Bronchial epithelial cell (primary cell): ENCODE measurements at places on chromosomes 3 and 15. TPM values are rescaled to one million over a fixed set of nuclear protein-coding genes. Genes with fewer than 3 reads are reported as not detected.

DNA sequence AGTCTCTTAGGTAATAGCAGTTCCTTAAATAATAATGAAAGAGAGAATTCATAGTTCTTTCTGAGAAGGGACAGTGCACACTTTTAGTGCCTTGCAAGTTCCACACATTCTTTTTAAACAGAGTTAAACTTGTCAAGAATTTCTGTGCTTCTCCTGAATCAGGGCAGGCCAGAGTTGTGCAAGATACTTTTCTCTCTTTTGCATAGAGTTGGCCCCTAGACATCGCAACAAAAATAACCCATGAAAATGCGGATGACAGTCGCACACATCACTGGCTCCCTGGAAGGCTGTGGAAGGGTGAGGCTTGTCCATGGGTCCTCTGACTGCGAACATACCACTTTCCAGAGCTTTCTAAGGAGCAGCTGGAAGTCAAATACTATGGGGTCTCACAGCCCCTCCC, 40.1 kb downstream of the FBLN2 start:
- DNase-seq, result no peak

- DNase-seq, result no peak
These were observed 35.6 kb upstream of the SPTSSB start for GRCh38 chr3:161406594-161407555.

The PLSCR5 gene
- not detected in 2 replicates for total RNA-seq

The YEATS2 gene
- total RNA-seq, result 18.2 and 19.7 TPM in 2 replicates

DNA sequence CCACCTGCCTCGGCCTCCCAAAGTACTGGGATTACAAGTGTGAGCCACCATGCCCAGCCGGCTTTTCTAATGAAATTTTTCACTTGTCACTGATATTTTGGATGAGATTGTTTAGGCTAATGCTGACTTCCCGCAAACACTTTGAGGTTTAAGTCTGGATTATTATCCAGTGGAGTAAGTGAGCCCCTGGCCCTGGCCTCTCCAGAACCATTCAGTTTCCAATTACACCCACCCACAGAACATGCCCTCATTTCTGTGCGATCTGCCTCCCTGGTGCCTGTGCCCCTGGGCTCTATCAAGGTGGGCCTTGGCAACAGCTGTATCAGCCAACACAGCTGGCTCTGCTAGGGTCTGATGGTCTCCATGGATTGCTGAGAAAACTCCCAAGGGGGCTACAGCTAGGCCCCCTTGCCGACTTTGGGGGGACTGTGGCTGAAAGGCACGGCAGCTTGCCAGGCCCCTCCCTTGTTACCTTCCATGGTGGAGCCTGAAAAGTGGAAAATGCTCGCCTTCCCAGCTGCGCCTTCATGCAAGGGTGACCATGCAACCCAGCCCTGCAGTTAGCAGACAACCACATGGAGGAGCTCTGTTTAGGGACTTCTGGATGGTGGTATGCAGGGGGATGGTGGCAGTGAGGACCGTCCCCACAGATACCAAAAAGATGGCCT, 288.9 kb downstream of the FAM43A start:
- DNase-seq, result no peak

The STIMATE gene
- 7.9 and 11.0 TPM in 2 replicates for total RNA-seq

DNA sequence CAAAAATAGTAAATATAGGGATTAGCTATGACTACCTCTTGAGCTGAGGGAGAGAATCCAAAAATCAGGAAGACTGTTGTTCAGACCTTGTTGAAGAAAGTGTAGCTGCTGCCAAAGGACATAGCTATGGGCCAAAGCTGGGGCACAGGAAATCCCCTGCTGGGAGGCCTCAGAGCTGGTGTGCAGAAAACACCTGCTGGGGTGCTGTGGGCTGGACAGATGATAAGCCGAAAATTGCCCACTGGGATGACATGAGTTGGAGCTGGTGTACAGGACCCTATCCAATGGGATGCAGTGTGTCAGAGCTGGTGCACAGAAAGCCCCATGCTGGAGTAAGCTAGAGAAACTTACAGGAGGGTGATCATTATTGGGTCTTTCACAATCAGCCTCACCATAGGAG, 121.9 kb downstream of the NEO1 start:
- no peak for DNase-seq

The ACAD11 gene
- 27.4 and 39.3 TPM in 2 replicates for total RNA-seq

The SENP8 gene
- 1.1 and 2.3 TPM in 2 replicates for total RNA-seq

DNA sequence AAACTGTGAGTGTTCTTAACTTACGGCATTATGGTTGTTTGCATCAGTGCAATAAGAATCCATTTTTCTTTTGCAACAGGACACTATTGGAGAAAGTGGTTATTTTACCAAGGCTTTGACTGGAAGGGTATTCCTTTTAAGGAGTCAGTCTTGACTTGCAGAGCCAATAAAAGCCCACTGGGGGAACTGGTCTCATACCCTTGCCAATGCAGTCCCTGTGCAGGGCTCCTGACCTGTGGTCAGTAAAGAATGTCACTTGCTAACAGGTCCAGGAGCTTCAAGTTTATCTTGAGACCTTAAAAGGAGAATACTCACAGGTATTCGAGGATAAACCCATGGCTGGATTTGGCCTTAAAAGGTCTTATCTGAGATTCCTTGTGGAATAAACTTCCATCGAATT, 227.8 kb upstream of the GBE1 start:
- DNase-seq, result no peak

The NUP210 gene
- under 0.01 TPM in 1 of 2 replicates, not detected in the other for total RNA-seq

- no peak for DNase-seq
These were observed 290.0 kb upstream of the GADL1 start for GRCh38 chr3:31184261-31185061.

DNA sequence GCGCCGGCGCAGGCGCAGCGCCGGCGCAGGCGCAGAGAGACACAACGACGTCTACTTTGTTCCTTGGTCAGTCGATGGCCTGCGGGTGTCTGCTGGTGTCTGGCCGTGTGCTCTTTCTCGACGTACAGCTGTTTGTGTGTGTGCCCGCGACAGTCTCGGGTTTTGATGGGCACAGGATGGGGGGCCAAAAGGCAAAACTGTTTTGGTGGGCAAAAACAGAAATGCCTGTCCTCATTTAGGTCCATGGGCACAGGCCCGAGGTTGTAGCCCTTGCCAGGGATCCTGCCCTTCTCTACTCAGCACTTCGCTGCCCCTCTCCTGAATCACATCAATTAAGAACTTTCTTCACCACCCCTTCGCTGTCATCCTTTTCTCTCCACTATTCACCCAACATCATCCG, 184.8 kb upstream of the CHL1 start:
- DNase-seq, result no peak
